Subcutaneous preadipocyte (primary cell): ENCODE measurements at places on chromosomes 1 and 21. TPM values are rescaled to one million over a fixed set of nuclear protein-coding genes. Genes with fewer than 3 reads are reported as not detected.

The SLFNL1 gene
- total RNA-seq: under 0.01 and 0.20 TPM in 2 replicates

The LRRC53 gene
- not detected in 2 replicates for total RNA-seq

The PROK1 gene
- total RNA-seq: not detected in 2 replicates

The CD52 gene
- total RNA-seq: 0.98 TPM in 1 of 2 replicates, not detected in the other

The ANGPTL1 gene
- 1.6 and 3.3 TPM in 2 replicates for total RNA-seq

The KIAA0040 gene
- under 0.01 TPM in 2 replicates for total RNA-seq

The IL24 gene
- total RNA-seq: not detected in 2 replicates

The CDK18 gene
- total RNA-seq: under 0.01 TPM in 1 of 2 replicates, not detected in the other

The PTGS2 gene
- 1.1 and 7.6 TPM in 2 replicates for total RNA-seq

The LUZP1 gene
- 18.4 and 27.6 TPM in 2 replicates for total RNA-seq

The ACBD6 gene
- total RNA-seq: 44.8 and 45.9 TPM in 2 replicates

The AKR1A1 gene
- total RNA-seq: 113 and 140 TPM in 2 replicates

The ADORA1 gene
- total RNA-seq: 0.37 and 0.59 TPM in 2 replicates

The CELA2A gene
- total RNA-seq: not detected in 2 replicates

The PLEKHG5 gene
- 0.37 and 10.6 TPM in 2 replicates for total RNA-seq

The CATSPERE gene
- total RNA-seq: 0.78 and 1.5 TPM in 2 replicates

The NMNAT2 gene
- total RNA-seq: 4.4 and 7.0 TPM in 2 replicates

The LRRC38 gene
- not detected in 2 replicates for total RNA-seq

The ABCA4 gene
- under 0.01 TPM in 1 of 2 replicates, not detected in the other for total RNA-seq

The SPRR1B gene
- total RNA-seq: not detected in 2 replicates

The BSND gene
- total RNA-seq: not detected in 2 replicates

The NR1I3 gene
- total RNA-seq: not detected in 2 replicates

The PPFIA4 gene
- 2.3 and 7.0 TPM in 2 replicates for total RNA-seq

The SH2D2A gene
- 0.20 TPM in 1 of 2 replicates, not detected in the other for total RNA-seq

The LHX8 gene
- not detected in 2 replicates for total RNA-seq

The C1QB gene
- total RNA-seq: not detected in 2 replicates

The ZBTB8B gene
- total RNA-seq: under 0.01 TPM in 1 of 2 replicates, not detected in the other

The RHOU gene
- total RNA-seq: 0.37 and 0.39 TPM in 2 replicates

The OR10J1 gene
- total RNA-seq: not detected in 2 replicates

The MSTO1 gene
- 30.9 and 43.0 TPM in 2 replicates for total RNA-seq

The NES gene
- 23.9 and 59.2 TPM in 2 replicates for total RNA-seq

The G0S2 gene
- 1.6 and 23.9 TPM in 2 replicates for total RNA-seq

The ELAPOR1 gene
- total RNA-seq: under 0.01 and 0.20 TPM in 2 replicates

The MROH9 gene
- total RNA-seq: 0.37 TPM in 1 of 2 replicates, not detected in the other

The CYP4A22 gene
- not detected in 2 replicates for total RNA-seq

The PAQR6 gene
- 0.37 and 0.59 TPM in 2 replicates for total RNA-seq

The ERICH3 gene
- total RNA-seq: not detected in 2 replicates

The GNG12 gene
- total RNA-seq: 160 and 171 TPM in 2 replicates

The BLACAT1 gene
- total RNA-seq: under 0.01 TPM in 1 of 2 replicates, not detected in the other

The POU3F1 gene
- under 0.01 TPM in 1 of 2 replicates, not detected in the other for total RNA-seq

The CD160 gene
- not detected in 2 replicates for total RNA-seq

The TAS1R1 gene
- total RNA-seq: under 0.01 TPM in 1 of 2 replicates, not detected in the other

The SELP gene
- not detected in 2 replicates for total RNA-seq

The UQCRHL gene
- 1.5 and 2.2 TPM in 2 replicates for total RNA-seq

The GPR61 gene
- total RNA-seq: under 0.01 and 0.39 TPM in 2 replicates

The PDZK1 gene
- 0.39 TPM in 1 of 2 replicates, not detected in the other for total RNA-seq
